ENCODE measurements at places on chromosomes 12 and 14. TPM values are rescaled to one million over a fixed set of nuclear protein-coding genes. Genes with fewer than 3 reads are reported as not detected.

DNA sequence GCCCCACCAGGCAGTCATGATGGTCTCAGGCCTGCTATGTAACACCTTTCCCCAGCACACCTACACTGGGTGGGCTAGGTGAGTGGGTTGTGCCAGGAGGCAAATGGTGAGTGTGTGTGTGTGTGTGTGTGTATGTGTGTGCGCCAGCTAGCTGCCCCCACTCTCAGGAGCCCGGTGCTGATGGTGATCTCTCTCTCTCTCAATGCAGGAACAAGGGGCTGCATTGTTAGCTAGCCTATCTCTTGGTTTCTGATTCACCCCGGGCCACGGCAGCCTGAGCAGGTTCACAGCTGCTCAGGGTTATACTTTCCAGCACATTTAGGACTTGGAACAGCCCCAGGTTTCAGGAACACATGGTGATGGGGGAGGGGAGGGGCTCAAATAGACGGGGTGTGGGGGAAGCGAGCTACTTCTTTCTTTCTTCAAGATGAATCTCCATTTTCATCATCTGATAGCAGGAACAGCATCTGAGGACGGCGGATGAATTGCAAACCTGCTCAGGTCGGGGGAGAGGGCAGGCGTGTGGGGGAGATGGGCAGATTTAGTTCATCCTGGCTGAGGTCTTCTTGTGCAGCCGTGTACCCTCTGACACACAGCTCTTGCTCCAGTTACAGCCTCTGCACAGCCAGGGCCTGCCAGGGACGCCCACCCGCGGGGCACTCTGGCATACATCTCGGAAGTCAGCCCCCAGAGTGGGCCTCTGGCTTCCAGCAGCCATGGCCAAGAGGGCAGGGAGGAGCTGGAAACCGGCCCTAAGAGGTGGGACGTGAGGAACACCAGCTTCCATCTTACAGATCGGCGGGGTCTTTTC, 137.6 kb downstream of the ZFP36L1 start:
- DNase-seq = peak; percentile 75

GRCh38 chr12:29160230-29160629, 11.2 kb downstream of the FAR2 start:
- no peak for DNase-seq

- no peak for DNase-seq
Measured at GRCh38 chr12:52817003-52817698, 3.2 kb upstream of the KRT4 start.

TAS2R9 gene
- total RNA-seq = not detected

- no peak for DNase-seq
Measured at GRCh38 chr12:65925626-65926025, 101.3 kb downstream of the HMGA2 start.

GRCh38 chr12:21695986-21696385, 38.3 kb upstream of the LDHB start:
- DNase-seq = no peak

DNA sequence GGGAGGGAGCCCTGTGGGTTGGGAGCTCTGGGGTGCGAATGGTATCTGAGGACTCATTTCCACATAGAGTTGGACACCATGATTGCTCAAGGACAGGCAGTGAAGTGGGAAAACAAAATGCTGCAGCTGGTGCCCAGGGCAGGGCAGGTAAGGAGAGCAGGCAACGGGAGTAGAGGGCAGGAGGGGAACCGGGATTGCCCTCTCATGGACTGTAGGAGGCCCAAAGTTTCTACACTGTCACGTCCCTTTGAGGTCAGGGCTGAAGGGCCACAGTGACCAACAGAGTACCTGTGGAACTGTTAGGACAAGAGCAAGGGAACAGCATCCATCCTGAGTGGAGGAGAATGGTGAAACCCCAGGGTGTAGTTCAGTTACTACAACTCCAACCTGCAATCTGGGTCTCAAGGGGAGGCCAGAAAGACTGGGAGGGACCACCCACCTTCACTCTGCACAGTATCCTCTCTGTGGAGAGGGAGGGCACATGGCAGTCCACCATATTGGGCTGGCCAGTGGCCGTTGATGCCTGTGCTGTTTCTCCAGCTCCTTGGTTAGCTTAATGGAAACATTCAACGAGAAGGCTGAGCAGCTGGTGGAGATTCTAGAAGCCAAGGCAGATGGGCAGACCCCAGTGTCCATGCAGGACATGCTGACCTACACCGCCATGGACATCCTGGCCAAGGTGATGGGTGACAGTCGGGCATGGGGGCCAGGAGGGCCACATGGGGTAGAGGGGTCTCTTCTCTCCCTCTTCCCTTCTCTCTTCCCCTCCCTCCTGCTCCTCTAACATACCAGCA, 22.2 kb downstream of the CYP46A1 start:
- no peak for DNase-seq

ZFP36L1 gene
- total RNA-seq = 458 TPM

GRCh38 chr12:3253682-3254275, 176.6 kb downstream of the TSPAN9 start:
- no peak for DNase-seq

GRCh38 chr14:36390718-36391117, 70.3 kb upstream of the MBIP start:
- no peak for DNase-seq
